RCC 7860 (cell line): ENCODE measurements at places on chromosomes 3 and 15.

- DNase-seq, result no peak
These were observed 127.2 kb upstream of the IL12A start for GRCh38 chr3:159861369-159861987.

- DNase-seq, result no peak
These were observed 34.3 kb downstream of the GOLGA6L10 start for GRCh38 chr15:82314769-82315518.

GRCh38 chr3:69806735-69807438 lies 67.6 kb downstream of the MITF start:
- DNase-seq, result no peak

DNA sequence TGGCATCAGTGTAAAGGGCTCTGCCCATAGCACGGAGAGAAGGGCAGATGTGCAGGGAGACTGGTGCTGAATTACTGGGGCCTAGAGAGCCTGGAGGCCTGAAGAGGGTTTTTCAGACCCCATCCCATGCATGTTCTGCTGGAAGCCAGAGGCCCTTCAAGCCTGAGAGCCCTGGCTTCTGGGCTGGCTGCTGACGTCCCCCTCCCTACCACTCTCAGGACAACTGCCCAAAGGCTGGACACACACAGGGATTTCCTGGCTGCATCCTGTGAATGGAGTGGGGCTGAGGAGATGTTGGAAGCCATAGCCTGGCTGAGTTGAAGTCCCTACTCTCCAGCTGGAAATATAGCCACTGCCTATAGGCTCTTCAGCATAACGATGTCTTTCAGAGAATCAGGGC lies 16.9 kb upstream of the DOCK3 start:
- no peak for DNase-seq

DNA sequence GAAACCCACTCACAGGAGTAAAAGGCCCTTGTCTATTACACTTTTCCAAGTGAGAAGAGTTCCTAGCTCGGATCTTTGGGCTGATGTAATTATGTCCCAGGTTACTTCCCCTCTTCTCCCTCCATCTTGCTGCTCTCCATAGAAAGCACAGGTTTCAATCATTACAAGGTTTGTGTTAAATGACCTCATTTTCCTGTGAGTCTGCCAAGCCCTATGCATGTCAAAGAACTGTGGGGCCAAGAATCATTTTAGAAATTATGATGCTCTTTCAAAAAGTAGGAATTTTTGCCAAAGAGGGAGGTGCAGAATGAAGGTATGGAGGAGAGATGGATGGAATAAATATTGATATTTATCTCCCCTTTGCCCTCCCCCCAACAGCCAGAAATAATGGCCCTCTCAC lies 129.3 kb upstream of the TPM1 start:
- DNase-seq, result no peak

DNA sequence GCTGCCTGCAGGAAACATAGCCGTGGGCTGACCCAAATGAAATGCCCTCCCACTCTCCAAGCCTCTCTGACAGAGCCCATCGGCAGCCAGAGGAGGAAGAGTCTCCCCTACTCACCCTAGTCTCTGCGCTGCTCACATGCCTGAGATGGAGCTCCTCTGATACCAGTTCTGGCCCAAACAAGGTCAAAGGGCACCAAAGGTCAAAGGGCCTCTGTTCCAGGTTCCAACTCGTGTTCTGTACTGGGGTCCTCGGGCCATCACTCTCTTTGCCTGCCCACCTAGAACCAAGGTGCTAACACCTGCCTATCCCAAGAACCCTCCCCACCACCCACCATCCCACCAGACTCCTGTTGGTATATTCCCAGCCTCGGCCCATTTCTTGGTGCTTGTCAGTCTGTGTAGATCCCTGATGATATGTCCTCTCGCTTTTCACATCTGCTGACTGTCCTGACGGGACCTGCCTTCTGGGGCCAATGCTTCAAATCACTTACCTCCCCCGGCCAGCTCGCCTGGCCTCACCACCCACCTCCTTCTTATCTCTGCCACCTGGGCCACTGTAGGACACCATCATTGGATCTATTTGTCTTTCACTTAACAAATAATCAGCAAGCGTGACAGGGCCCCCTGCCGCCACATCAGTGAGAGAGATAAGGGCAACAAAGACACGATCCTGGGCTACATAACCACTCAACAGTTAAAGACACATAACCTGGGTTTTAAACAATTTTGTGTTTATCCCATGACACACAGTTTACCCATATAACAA lies 90.4 kb downstream of the SRGAP3 start:
- no peak for DNase-seq

GRCh38 chr3:61674596-61674995 lies 113.2 kb downstream of the PTPRG start:
- DNase-seq, result no peak

GRCh38 chr3:183464480-183464879 lies 36.1 kb upstream of the MCF2L2 start:
- no peak for DNase-seq

GRCh38 chr3:153070511-153070868 lies 91.5 kb upstream of the RAP2B start:
- DNase-seq, result no peak

DNA sequence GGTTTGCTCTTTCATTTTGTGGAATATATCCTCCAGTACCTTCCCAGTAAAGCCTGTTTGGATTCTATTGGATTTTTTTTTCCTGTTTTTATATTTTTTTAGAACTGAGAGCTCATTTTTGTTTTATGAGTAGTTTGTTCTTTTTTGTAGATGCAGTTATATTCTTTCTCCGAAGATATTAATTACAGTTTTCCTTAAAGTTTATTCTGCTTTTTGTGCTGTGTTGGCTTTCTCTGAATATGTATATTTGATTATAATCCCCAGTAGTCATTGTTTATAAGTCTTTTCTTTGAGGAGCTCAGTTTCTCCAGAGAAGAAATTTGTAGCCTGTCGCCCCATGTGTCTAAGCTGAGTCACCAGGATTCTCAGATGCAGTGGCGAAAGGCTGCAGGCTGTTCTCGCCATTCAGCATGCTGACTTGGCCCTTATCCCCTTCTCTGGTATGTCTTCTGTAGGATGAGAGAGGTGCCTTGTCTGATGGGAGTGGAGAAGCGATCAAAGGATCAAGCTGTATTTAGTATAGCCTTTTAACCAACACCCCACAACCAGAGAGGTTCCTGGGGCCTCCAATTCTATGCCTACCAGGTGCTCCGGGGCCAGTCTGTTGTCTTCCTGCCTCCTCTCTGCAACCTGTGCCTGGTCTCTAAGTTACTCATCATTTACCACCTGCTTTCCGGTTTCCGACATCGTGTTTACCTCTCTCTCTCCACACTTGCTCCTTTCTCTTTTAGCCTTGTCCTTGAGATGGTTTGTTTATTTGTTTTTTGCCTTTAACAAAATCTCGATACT lies 31.7 kb upstream of the MFSD1 start:
- DNase-seq, result peak; percentile 11

DNA sequence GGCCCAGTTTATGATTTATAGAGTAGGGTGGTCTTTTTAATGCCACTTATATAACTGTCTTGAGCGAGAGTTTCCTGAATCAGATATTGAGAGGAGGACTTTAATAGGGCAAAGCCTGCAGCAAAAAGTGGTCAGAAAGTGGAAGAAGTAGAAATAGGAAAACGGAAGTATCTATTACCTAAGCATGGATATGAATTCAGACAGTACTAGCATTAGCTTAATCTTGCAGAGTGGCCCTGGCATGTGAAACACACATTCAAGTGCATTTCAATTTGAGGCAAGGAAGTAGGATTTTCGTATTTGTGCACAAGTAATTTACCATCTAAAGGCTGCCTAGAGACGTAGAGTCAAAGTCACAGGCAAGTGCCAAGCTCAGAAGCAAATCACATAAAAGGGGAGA lies 622.3 kb downstream of the DIPK2A start:
- DNase-seq, result no peak
